Bronchus fibroblast of lung (primary cell): ENCODE measurements at places on chromosomes 2 and 18. TPM values are rescaled to one million over a fixed set of nuclear protein-coding genes. Genes with fewer than 3 reads are reported as not detected.

Gene CAPN14
- under 0.01 TPM in 2 replicates for total RNA-seq

Gene DSG1
- total RNA-seq, result not detected in 2 replicates

Gene ZSCAN30
- 9.4 and 9.8 TPM in 2 replicates for total RNA-seq

Gene IGFBP5
- total RNA-seq, result 11.6 and 13.7 TPM in 2 replicates

Gene TMEM17
- 1.5 and 2.1 TPM in 2 replicates for total RNA-seq

Gene ALKAL2
- not detected in 2 replicates for total RNA-seq

Gene SLC5A7
- total RNA-seq, result not detected in 2 replicates

Gene MC4R
- total RNA-seq, result 0.15 TPM in 1 of 2 replicates, not detected in the other

Gene KIF5C
- 0.45 and 0.50 TPM in 2 replicates for total RNA-seq

Gene DUSP2
- 1.0 and 1.2 TPM in 2 replicates for total RNA-seq

Gene TRABD2A
- total RNA-seq, result 6.8 and 9.6 TPM in 2 replicates

Gene RAB17
- under 0.01 and 0.67 TPM in 2 replicates for total RNA-seq

Gene MATN3
- 2.5 and 3.9 TPM in 2 replicates for total RNA-seq

Gene GNLY
- not detected in 2 replicates for total RNA-seq

Gene VWC2L
- total RNA-seq, result not detected in 2 replicates

Gene SALL3
- total RNA-seq, result under 0.01 TPM in 1 of 2 replicates, not detected in the other

Gene IL18RAP
- not detected in 2 replicates for total RNA-seq

Gene SLC30A3
- 0.15 and 0.34 TPM in 2 replicates for total RNA-seq

Gene RAB6C
- not detected in 2 replicates for total RNA-seq

Gene CCDC93
- 5.9 TPM in 2 replicates for total RNA-seq

Gene GCG
- total RNA-seq, result not detected in 2 replicates

Gene MOCOS
- 6.1 and 6.4 TPM in 2 replicates for total RNA-seq

Gene ANO7
- under 0.01 and 0.30 TPM in 2 replicates for total RNA-seq

Gene SKA1
- total RNA-seq, result 28.5 and 32.6 TPM in 2 replicates

Gene CNGA3
- not detected in 2 replicates for total RNA-seq

Gene KIF3C
- 14.1 and 14.3 TPM in 2 replicates for total RNA-seq

Gene PLCD4
- 0.67 and 0.89 TPM in 2 replicates for total RNA-seq
